ENCODE measurements at places on chromosomes 2 and 18. TPM values are rescaled to one million over a fixed set of nuclear protein-coding genes. Genes with fewer than 3 reads are reported as not detected.

DNA sequence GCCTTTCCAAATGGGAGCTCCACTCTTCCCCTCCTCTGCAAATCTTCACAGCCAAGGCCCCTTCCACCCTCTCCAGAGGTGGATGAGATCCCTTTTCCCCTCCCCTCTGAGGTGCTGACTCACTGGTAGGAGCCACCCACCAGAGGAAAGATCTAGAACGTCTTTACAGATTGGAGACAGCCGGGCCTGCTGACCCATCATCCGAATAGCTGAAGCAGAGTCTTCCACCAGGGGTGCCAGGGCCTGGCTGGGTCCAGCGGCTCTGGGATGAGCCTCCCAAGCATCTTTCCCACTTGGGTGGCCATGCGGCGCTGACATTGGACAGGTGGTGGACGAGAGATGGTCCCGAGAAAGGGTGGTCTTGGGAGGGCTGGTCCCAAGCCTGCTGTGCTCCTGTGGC, 9.0 kb downstream of the ERFE start:
- no peak for DNase-seq

- no peak for DNase-seq
These were observed 52.5 kb upstream of the TRIM43 start for GRCh38 chr2:95539290-95539689.

DNA sequence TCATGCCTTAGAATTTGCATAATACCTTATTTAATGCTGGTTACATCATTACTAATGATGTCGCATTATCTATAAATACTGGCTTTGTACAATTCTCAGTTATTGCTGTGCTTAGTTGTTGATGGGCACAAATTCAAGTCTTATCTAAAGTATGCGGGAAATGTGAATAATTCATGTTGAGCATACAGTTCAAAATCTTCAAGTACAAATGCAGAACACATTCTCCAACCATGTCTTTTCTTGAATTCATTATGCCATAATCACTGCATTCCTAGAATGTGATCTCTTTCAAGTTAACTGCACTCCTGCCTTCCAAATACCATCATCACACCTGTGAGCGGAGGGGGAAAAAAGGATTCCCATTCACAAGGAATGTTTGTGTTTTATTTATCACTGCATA, 337.0 kb downstream of the MBD2 start:
- no peak for DNase-seq

GRCh38 chr2:28399289-28399688, 6.6 kb downstream of the FOSL2 start:
- DNase-seq: no peak

DNA sequence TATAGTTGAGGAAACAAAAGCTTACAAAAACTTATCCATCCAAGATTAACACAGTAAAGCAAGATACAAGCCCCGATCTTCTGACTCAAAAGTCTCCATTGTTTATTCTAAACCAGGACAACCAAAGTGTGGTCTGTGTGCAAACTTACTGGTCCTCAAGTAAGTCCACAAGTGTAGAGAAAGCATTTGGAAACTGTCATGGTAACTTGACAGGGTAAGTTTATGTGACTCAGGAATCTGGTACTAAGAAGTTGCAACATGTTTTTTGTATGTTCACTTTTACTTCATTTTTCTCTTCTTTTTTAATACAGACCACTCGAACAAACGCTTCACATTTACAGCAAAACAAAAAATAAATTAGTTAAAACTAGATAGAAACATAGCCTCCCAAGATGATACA, 9.4 kb downstream of the MBD2 start:
- no peak for DNase-seq

DNA sequence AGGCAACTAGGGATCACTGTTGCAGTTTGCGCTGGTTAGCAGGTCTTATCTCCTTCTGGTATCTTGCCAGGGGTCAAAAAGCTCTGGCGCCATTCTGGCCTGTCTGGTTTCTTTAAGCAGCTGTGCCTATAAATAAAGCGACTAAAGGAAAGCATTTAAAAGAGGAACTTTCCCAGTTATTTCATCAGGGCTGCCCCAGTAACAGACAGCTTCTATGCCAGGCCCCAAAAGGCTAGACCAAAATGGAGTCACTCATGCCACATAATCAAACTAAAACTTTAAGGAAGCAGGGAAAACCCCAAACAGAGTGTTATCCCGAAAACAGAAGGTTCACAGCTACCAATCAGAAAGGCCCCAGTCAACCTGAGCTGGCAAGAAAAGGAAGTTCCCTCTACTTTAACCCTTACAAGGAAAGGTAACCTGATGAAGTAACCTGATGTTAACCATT, 41.2 kb upstream of the HNRNPA3 start:
- no peak for DNase-seq

GRCh38 chr2:157433394-157433793, 10.5 kb downstream of the CYTIP start:
- no peak for DNase-seq

DNA sequence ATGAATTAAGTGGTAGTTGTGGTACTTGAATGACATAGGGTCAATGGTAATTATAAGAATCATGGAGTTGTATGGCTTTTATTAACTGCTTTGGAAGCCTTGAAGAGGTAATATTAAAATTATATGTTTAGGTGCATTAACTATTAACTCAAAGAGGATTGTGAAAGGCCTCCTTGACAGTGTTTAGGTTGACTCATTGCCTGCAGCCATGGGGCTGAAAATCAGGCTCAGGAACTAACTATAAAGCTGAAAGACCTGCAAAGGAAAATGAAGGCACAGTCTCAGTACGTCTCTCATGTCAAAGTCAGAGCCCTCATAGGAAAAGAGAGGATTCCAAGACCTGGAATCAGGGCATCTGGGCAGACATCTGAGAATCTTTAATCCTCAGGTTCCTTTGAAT, 31.0 kb downstream of the CACNB4 start:
- no peak for DNase-seq

DNA sequence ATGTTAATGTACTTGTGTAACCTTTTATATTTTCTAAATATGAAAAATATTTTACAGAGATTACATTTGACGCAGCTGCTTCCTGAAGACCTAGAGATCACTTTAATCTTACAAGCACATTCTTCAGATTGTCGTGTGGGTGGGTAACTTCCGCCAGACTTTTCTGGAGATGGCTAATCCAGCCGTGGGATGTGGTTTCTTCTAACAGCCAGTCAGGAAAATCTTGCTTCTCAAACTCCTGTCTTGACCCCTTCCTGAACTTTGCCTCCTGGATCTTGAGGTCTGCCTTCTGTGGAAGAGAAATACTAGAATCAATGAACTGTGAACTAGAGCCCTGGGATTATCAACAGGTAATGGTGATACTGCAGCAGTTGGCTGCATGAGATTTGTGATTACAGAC, 401.6 kb upstream of the TNP1 start:
- DNase-seq: no peak

- DNase-seq: no peak
These were observed 48.7 kb upstream of the ZNF385B start for GRCh38 chr2:179909845-179910734.

- no peak for DNase-seq
These were observed 204.8 kb downstream of the TFCP2L1 start for GRCh38 chr2:121080013-121080772.

GRCh38 chr18:48105317-48105716, 174.9 kb upstream of the SMAD2 start:
- DNase-seq: no peak

GRCh38 chr18:51196811-51197660, 445 bp downstream of the MEX3C start:
- DNase-seq: peak; percentile 64

DNA sequence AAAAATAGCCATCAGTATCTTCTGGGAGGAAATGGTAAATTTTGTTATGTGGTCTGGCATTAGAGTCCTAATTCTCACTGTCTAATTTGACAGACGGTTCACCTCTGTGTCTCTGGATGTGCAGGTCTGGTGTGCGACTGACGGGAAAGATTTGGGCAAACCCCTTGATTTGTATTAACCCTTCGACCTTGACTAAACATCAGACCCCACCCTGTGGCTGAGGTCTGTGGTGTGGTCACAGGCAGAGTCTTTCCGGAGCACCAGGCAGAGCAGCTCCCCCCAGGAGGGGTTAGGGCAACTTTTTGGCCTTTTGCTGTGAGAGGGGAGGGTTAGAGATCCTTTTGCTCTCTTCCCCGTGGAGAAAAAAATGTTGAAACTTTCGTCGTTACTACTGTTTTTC, 6.4 kb downstream of the TWIST2 start:
- DNase-seq: no peak

DNA sequence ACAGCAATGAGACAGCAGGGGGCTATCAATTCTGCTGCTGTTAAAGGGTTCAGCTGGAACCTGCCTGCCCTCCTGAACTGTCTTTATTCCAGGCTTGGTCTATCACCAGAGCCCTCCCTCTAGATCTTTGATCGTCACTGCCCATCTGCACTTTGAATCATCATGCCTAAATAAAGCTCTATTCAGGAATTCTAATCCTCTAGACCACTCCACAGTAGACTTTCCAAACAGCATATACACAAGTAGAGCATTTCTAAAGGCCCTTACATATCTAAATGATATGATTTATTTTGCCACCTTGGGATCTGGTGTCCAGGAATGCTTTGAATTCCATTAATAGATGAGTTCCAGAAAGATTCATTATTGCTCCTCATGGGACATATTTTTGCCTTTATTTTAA, 542.1 kb upstream of the SYT4 start:
- DNase-seq: no peak

DNA sequence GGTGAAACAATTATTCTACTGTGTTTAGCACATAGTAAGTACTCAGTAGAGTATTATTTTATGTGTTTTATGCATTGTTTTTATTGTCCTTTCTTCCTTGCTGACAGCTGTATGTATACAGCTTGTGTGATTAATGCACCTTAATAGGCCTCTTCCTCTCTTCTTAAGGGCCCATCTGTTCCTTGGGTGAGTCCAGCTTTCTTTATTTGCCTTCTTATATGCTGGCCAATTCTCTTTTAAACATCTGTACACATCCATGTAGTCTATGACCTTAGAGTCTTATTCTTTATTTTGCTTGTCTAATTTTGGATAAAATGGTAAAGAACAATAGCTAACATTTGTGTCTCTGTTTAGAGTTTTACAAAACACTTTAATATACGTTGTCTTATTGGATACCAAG, 333.7 kb upstream of the MEIS1 start:
- no peak for DNase-seq

- no peak for DNase-seq
These were observed 18.1 kb downstream of the CCDC141 start for GRCh38 chr2:179031731-179032408.

DNA sequence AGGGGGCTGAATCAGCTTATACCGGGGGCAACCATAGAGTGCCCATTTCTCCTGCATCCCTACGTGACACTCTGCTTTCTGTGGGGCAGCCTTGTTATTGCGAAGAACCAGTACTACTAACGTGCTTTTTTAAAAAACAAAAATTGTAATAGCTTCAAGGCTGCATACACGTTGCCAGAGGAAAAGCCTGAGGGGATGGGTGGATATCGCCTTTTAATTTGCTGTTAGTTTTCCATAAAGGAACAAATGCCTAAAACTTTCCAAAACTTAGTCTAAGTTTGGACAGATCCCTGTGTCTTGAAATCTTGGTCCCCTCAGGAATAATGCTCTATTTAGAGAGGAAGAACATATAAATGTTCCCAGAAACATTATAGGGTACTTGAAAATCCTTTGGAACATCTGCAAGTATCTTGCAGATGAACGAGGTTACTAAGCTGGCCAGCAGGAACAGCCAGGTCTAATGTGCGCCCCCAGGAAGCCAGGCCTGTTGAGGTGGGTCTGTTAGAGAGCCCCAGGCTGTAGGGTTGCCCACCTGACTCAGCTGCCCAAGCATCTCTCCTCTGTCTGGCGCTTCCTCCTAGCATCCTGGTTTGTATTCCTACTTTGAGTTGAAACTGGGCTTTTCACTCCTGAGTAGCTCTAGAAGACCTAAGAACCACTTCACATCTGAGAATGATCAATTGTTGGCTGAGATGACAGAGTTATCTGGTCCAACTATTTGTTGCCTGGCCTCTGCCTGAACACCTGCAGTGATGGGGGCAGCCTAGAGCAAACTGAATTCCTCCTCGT, 96.9 kb downstream of the TGOLN2 start:
- DNase-seq: no peak

DNA sequence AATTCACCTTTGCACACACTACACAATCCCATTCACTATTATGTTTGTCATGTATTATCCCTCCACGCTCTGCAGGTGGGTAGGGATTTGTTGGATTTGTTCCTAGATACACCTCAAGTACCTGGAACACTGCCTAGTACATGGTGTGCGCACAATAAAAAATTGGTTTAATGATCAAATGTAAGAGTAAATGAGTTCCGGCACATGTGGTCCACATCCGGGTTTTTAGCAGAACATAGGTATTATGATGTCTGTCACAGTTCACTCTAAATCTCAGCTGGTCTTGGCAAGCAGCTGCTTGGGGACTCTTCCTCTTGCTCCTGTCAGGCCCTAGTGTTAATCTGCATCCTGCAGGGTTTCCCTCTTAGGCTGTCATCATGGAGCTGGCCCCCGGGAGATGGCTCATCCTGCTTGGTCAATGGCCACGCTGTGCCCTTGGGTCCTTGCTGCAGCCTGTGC, 21.8 kb upstream of the IL1R1 start:
- no peak for DNase-seq

DNA sequence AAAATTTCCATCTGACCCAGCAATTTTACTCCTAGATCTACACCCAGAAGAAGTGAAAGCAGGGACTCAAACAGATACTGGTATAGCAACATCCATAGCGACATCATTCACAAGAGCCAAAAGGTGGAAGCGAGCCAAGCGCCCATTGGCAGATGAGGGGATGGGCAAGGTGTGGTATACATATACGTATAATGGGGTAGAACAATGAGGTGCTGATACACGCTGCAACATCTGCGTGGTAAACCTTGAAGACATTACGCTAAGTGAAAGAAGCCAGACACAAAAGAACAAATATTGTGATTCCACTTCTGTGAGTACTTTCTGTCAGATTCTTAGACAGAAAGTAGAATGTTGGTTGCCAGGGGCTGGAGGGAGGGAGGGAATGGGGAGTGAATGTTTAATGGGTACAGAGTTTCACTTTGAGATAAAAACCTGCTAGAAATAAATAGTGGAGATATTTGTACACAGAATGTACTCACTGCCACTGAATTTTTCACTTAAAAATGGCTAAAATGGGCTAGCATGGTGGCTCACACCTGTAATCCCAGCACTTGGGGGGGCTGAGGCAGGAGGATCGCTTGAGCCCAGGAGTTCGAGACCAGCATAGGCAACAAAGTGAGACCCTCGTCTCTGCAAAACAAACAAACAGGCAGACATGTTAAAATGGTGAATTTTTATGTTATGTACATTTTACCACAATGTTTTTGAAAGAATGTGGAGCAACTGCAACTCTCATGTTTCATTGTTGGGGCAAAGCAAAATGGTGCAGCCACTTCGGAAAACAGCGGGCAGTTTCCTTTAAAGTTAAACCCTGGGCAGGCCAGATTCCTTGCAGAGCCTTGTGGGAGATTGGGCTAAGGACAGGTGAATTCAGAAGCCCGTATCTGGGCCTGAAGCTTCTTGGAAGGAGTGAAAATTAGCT, 103.4 kb upstream of the MYCN start:
- no peak for DNase-seq

The RAD51AP2 gene
- total RNA-seq: 0.16 TPM

The PLB1 gene
- 5.6 TPM for total RNA-seq

The ZSCAN30 gene
- total RNA-seq: 33.2 TPM

The MAIP1 gene
- total RNA-seq: 26.6 TPM

The GLS gene
- 133 TPM for total RNA-seq

The CRACDL gene
- 0.96 TPM for total RNA-seq
